Activated CD4-positive, CD25-positive, alpha-beta regulatory T cell (primary cell): ENCODE measurements at places on chromosomes 7 and 10.
A peak's percentile ranks its signal among the peaks of the same experiment; 100 is the strongest.

DNA sequence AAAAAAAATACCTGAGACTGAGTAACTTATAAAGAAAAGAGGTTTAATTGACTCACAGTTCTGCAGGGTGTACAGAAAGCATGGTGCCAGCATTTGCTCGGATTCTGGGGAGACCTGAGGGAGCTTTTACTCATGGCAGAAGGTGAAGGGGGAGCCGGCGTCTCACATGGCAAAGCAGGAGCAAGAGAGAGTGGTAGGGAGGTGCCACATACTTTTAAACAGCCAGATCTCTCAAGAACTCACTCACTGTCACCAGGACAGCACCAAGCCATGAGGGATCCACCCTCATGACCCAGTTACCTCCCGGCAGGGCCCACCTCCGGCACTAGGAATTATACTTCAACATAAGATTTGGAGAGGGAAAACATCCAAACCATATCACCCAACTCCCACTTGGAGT is 25.8 kb downstream of the MSRB2 start:
- DNase-seq: no peak

- peak; percentile 44 for DNase-seq
Observed at GRCh38 chr10:14879124-14879927, 660 bp downstream of the SUV39H2 start.

DNA sequence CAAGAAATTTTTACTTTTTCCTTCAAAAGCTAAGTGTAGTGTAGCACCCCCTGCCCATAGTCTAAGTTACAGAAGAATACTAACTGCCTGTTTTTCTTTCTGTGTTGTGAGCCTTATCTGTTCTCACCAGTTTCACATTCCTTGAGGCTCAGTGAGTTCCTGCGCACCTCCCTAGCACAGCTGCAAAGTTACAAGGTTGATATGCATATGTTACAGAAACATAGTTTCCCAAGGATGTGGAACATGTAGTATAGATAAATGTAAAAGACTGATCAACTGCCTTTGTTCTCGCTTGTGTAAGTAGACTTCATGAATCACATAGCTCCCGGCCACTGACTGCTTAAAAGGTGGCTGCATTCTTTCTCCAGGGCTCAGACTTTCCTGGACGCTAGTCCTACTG is 6.7 kb upstream of the ZNF33B start:
- DNase-seq: no peak

DNA sequence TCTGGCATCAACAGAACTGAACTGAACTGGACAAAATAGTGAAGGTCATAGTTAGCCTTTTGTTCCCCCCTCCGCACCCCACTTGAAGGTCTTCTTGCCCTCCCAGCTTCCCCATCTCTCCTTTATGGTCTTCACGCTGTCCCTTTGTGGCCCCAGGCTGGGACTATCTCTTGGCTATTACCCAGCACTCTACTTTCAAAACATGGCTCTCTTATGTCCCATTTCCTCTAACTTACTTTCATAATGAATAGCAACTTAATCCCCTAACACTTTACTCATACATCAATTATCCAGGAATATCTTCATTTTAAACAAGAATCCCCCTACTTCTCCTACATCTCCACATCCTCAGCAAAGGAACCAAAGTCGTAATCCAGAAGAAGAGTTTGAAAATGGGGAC is 135.3 kb upstream of the ITGB1 start:
- no peak for DNase-seq

DNA sequence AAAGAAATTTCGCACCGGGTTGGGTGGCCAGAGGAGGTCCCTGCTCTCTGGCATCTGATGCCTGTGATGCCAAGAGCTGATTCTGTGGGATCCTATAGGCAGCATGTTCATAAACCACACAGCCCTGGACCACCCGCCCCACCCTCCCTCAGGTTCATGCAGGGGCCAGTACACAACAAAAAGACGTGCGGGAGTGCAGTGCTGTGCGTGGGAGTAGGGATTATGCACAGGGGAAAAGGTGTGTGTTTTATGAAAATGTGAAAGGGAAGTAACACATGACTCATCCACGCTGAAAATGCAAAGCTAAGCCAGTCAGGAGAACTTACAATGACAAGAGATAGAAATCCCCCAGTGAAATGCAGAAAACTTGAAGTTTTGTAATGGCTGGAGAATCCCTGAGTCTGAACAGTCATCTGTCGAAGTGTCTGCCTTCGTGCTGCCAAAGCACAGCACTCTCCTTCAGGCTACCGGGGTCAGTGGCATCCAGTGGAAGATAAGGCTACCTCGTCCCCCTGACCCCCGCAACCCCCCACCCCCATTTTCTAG is 1.1 kb downstream of the KIAA1217 start:
- DNase-seq: no peak

GRCh38 chr10:31906039-31906438 is 22.6 kb downstream of the ARHGAP12 start:
- DNase-seq: no peak

- no peak for DNase-seq
Observed at GRCh38 chr10:124568848-124569622, 107.4 kb downstream of the LHPP start.

GRCh38 chr10:119428789-119429188 is 113.7 kb downstream of the RGS10 start:
- DNase-seq: no peak

GRCh38 chr10:4073912-4074311 is 288.9 kb upstream of the KLF6 start:
- no peak for DNase-seq

- DNase-seq: no peak
Observed at GRCh38 chr7:138194567-138194966, 118.3 kb downstream of the AKR1D1 start.

GRCh38 chr7:141097430-141097829 is 23.6 kb downstream of the TMEM178B start:
- DNase-seq: no peak

- no peak for DNase-seq
Observed at GRCh38 chr10:119409906-119410305, 132.6 kb downstream of the RGS10 start.

GRCh38 chr10:13219685-13220670 is 14.2 kb downstream of the UCMA start:
- DNase-seq: no peak

DNA sequence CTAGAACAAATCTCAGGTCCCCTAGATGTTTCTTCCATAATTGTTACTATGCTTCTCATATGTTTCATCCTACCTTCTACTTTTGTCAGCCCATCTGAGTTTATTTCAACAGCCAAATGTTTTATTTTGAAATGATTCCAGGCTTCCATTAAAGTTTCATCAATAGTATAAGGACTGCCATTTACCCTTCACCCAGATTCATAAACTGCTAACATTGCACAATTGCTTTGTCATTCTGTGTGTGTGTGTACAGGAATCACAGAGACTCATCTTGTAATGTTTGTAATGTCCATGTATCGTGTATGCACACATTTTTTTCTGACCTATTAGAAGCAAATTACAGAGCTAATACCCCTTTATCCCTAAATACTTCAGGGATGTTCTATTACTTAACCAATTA is 25.5 kb downstream of the MMRN2 start:
- DNase-seq: no peak

GRCh38 chr10:61096056-61096455 is 152.1 kb upstream of the RHOBTB1 start:
- no peak for DNase-seq

DNA sequence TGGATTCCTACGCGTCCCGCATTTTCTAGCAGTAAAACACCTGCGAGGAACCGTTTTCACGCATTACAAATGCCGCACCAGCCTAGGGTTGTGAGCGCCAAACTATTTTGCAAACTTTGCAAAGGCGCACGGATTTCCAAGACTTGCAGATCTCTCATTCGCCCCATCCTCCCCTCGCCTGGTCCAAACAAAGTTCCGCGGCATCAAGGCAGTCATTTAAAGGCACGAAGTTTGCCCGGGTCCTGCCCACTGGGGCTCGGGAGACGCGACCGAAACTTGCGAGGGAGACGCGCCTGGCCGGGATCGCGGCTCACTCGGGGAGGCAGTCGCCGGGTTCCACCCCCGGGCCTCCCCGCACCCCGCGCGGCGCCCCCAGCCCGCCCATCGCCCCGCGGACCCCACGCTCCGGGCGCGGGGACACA is 613 bp downstream of the USP6NL start:
- DNase-seq: no peak

DNA sequence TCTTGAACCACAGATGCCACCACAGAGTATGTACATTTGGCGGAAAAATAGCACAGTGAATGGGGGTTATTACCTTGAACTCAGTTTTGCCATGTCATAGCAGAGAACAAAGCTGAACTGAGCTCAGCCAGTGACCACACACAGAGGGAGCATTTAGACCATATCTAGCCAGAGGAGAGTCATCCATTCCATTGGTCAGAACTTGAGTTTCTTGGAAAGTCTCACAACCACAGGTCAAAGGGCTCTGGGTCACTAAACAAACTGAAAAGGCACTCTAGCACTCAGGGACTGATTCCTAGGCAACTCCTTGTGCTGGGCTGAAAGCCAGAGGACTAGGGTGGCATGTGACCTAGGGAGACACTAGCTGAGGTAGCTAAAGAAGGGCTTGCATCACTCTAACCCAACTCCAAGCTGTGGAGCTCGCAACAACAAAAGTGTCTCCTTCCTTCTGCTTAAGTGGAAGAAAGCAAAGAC is 239.7 kb upstream of the SEMA3D start:
- DNase-seq: no peak

DNA sequence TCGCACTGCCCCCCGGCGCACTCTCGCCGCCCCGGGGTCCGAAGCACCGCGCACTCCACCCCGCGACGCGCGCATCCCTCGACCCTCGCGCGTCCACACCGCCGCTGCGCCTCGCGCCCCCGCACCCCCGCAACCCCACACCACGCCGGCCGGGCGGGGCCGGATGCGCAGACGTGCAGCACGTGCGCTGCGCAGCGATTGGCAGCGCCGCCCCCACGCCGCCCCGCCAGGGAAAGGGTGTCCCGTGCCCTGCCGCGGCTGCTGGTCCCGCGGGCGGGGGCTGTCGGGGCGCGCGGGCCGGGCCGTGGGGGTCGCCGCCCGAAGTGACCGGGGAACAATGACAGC is 53.7 kb upstream of the KDM7A start:
- peak; percentile 60 for DNase-seq

GRCh38 chr7:27192546-27193334 is 7.2 kb downstream of the HOXA13 start:
- DNase-seq: no peak

DNA sequence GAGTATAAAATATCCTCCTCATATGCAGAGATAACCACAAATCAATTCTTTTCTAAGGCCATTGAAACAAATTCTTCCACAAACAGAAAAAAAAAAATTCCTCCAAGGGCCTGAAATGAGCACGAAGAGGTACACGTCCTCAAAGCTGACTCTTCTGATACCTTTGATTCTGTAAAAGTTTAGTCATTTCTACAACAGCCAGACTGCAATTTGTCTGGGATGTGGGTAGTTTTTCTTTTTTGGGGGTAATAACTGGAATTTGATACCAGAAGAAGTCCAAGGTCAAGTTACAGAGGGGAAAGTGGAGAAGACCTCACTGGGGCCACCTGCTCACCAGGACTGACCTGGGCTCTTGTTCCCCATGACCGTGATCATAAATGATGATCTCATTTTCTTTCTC is 121.8 kb downstream of the AOAH start:
- no peak for DNase-seq

GRCh38 chr7:6700793-6701192 is 6.0 kb downstream of the ZNF12 start:
- DNase-seq: no peak

- no peak for DNase-seq
Observed at GRCh38 chr7:66503551-66504031, 125.1 kb upstream of the KCTD7 start.
